Activated CD8-positive, alpha-beta memory T cell treated with anti-CD3 and anti-CD28 coated beads for 1 hour (primary cell): ENCODE measurements at places on chromosomes 2 and 18.
A peak's percentile ranks its signal among the peaks of the same experiment; 100 is the strongest.

GRCh38 chr2:63631501-63631900 lies 42.7 kb downstream of the MDH1 start:
- no peak for DNase-seq

DNA sequence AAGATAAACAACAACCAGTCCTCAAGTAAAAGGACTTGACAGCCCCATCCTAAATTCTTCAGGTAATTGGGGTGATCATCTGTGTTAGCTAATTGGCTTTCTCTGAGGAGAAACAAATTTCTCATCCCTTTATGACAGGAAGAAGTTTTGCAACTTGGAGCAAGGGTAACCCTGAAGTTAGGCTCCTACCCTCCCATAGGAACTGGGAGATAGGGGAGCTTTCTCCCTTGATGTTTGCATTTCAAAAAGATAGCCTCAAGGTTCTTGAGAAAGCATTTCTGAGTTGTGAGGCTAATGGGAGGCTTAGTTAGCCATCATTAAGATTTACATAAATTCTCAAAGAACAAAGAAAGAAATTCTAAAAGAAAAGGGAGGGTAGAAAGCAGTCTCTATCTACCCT lies 95.4 kb downstream of the MAP2 start:
- DNase-seq: no peak

DNA sequence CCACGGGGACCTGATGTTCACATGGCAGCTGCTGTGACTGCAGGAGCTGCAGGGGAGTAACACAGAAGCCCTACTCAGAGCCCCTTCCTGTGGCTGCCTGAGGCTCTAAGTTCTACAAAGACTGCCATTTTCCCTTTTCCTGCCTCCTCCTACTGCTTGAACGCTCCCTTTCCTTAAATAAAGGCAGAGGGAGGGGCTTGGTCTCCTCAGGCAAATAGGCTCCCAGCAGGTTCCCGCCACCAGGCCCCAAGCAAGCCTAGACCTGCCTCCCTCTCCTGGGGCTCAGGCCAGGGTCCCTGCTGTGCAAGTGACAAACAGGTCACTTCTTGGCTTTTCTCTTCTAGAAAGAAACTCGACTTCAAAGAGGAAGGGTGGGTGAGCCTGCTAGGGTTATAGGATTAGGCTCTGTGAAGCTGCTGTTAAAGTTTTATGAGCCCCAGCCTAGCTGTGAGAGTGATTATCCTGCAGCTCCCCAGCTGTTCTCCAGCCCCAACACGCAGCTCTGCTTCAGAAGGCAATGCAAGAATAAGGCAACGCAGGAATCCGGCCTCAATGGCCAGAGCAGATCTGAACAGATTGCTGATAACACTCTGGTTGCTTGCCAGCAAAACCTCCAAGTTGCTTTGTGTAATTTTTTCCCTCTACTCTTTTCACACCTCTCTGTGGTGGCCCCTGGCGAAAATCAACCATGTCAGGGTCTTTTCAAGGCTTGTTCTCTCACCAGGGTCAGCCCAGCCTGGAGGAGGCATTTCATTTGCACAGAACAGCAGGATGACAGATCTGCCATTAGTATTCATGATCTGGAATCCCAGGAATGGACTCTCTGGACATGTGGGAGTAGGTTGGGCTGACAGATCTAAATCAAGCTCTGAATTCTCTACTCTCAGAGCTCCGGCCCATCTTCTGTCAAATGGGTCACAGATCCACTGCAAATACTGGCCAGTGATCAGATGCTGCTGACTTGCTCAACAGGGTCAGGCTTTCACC lies 71.3 kb downstream of the MRO start:
- DNase-seq: no peak

DNA sequence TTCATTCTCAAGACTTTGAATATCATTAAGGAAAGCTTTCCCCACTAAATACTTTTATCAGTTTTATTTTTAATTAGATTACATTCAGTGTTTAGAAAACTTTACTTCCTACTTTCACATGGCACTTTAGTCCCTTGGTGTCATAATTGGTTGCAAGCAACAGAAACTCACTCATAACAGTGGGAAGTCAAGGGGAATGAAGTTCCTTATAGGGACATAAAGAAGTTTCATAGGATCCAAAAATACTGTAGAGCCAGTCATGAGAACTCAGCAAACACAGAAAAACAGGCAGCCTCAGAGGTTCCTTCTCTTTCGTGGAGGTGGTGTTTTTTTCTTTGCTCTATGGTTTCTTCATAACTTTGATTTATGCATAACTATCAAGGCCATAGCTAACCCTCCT lies 809.0 kb downstream of the BCL11A start:
- no peak for DNase-seq

DNA sequence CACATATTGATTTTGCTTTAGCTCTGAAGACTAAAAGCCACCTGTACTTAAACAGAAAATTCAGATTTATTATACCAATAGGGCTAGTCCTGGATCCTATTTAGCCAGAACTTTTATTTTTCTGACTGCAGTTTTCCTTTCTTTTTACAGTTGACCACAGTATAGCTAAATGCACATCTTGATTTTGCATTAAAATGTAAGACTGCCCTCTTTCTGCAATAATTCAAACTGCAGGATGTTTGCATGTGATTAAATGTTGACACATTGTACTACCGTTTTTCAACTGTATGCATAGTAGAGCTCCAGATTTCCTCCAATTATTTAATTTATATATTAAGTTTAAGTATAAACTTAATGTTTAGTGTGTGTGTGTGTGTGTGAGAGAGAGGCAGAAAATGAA lies 1262.9 kb downstream of the SUCLG1 start:
- DNase-seq: no peak

GRCh38 chr2:127697482-127698180 lies 3.7 kb upstream of the SFT2D3 start:
- no peak for DNase-seq

DNA sequence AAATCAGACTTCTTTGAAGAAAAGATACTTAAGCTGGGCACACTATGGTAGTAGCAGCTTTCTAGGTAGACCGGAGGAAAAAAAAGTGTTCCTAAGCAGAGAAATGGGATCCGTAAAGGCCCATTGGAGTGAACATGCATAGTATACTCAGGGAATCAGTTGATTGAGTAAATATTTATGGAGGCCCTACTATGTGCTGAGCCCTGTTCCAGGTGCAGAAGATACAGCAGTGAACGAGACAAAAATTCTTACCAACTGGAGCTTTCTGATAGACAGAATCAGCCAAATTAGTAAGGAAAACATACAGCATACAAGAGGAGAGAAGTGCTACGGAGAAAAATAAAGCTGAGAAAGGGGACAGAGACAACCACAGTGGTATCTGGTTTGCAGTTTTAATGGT lies 28.1 kb downstream of the CRIM1 start:
- DNase-seq: no peak

DNA sequence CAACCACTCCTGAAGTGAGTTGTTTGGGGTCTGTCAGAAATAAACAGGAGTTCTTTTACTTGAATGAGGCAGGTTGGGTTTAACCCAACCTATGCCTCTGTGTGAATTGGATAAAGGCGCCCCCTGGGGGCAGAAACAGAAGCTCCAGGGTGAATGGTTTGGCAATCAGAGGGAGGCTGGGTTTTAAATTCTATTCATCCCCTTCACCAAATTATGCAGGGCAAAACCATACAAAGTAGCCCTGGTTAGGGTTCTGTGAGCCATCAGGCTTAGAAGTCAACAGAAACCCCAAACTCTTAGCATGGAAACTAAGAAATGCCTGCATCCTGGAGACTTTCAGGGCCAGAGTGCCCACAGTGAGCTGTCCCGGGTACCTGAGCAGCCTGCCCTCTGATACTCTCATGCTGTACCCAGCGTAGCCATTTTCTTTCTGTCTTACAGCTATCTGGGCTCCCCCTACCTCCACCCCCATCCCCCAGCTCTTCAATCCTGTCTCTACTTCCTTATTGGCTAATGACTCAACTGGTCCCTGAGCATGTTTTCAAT lies 241.5 kb downstream of the ICOS start:
- peak; percentile 26 for DNase-seq

- DNase-seq: no peak
These were observed 69.7 kb upstream of the DAPL1 start for GRCh38 chr2:158725441-158725891.

DNA sequence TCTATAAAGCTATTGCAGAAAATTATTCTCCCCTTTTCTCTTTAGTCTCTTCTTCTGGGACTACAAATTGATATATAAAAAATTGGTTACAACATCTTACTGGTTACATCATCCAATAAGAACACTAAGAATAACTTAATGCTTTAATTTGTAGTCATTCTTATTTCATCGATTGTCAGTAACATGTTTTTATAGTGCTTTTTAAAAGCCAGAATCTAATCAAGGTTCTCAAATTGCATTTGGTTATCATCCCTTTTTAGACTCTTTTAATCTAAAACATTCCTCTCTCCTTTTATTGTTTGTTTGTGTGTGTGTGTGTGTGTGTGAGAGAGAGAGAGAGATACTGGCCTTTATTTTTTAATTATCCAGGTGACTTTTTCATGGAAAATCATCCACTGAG lies 377.1 kb upstream of the MEIS1 start:
- DNase-seq: no peak

GRCh38 chr2:19873014-19873413 lies 28.8 kb downstream of the TTC32 start:
- DNase-seq: no peak

DNA sequence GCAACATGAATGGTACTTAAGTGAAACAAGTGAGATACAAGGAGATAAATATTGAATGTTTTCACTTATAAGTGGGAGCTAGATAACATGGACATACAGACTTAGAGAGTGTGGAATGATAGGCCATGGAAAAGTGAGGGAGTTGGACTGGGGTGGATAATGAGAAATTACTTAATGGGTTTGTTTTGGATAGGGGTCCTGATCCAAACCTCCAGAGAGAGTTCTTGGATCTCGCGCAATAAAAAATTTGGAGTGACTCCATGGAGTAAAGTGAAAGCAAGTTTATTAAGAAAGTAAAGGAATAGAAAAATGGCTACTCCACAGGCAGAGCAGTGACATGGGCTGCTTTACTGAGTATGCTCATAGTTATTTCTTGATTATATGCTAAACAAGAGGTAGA lies 508.9 kb downstream of the CNTNAP5 start:
- DNase-seq: no peak

- no peak for DNase-seq
These were observed 70.7 kb downstream of the TBC1D8 start for GRCh38 chr2:101080211-101081068.

DNA sequence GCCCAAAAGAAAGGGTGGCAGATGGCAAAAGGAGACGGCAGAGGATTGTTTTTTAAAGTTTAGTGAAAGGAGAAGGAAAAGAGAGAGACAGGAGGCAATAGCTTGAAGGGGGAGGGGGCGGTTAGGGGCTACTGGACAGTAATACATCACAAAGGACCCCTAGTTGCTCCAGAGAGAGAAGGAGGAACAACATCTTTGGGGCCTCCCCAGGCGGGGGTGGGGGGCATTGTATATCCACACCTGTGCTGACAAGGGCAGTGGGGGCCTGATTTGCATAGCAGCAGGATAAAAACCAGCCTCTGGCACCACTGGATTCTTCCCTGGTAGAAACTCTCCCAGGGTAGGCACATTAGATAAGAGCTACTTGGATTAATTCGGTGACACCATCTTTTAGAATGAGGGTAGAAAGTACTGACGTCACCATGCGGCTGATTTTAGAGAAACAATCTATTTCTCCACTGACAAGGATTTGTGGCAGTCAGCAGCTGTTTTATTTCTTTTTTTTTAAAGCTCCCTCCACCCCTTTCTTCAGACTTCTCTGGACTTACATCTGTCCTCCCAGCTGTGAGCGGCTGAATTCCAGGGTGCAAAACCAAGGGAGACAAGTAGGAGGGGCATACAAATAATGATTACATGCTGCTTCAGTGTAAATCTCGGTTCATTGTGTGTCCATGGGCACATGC lies 199.8 kb upstream of the NRP2 start:
- no peak for DNase-seq

DNA sequence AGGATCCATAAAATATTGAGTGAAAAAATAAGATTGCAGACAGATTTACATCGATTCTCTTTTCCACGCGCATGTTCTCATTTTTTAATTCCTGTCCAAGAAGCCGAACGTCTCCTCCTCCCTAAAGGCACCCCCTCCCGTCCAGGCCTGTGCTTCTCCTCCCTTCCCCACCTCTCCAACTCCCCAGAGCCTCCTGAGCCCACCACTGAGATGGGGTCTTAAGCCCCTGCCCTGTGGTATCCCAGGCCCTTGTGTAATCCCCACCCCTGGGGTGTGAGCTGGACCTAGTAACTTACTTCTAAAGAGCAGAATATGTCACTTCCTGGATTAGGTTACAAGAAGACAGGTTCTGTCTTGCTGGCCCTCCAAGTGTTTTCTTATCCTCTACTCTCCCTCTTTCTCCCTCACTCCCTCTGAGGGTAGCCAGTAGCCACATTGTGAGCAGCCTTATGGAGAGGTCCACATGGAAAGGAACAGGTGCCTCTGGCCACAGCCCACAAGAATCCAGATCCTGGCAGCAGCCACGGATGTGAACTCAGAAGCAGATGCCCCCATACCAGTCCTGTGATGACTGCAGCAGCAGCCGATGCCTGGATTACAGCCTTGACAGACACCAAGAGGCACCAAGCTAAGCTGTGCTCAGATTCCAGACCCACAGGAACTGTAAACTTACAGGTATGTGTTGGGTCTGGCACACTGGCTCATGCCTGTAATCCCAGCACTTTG lies 39.6 kb upstream of the OTOS start:
- no peak for DNase-seq

- DNase-seq: no peak
These were observed 341.6 kb downstream of the FBXO15 start for GRCh38 chr18:73805991-73806390.

- DNase-seq: no peak
These were observed 98.1 kb upstream of the ZFP36L2 start for GRCh38 chr2:43324259-43325106.

- DNase-seq: no peak
These were observed 51.3 kb upstream of the NABP1 start for GRCh38 chr2:191626497-191627151.

GRCh38 chr18:61935362-61935761 lies 42.6 kb upstream of the RNF152 start:
- no peak for DNase-seq

DNA sequence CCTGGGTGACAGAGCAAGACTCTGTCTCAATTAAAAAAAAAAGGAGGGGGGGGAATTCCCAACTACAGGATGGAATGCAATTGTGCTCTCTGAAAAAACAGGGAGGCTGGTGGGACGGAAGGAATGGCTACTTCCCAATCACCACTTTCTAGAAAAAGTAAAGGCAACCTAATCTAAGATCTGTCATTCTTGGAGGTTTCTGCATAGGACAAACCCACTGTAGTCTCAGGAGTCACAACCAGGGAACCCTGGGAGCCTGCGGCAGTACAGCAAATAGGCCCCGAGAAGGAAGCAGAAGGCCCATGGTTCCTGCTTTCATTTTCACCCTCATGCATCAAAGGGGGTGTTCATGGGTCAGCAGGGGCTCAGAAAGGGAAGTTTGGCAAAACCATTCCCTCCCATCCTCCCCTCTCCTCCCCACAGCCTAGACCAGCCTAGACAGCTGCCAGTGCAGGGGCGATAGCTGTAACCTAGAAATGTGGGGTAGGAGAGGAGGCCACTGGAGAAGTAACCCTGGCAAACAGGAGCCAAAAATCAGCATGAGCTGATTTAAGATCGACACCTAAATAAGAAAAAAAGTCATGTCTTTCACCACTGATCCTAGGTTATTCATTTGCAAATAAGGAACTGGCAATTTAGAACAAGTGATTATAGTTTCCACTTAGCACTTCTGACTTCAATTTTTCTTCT lies 48.0 kb downstream of the TRABD2A start:
- DNase-seq: no peak
